ENCODE measurements at places on chromosomes 4 and X.

DNA sequence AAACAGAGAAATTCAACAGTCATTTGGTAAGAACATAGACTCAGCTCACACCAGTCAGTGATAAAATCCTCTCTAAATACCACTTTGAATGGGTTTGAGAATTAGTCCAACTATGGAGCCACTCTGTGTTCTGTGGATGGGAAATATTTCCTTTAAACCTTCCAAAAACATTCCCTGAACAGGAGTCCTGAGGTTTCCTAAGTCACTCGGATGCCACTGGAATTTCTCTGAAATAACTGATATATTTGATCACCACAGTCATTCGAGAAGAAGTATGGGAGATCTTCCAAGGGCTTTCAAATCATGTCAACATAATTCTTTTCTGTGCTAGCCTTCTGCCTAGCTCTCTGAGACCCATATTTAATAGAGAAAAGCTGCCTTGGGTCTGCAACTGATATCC lies 958.6 kb downstream of the STIM2 start:
- DNase-seq = no peak

DNA sequence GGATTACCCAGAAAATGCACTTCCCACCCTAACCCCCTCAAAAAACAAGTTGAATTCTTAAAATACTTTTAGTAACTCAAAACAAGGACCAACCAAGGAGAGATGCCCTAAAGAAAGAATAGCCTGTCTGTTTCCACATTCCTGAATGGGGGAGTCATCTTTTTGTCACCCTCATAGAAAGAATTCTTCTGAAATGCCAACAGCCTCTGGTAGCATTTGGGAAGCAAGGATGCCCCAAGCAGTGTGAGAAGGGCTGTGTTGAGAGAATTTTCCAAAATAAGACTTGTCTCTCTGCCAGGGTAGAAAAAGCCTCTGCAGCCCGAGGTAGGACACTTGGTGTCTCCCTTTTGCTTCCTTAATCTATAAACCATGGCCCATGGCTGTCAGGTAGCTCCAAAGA lies 173.1 kb upstream of the VCX3A start:
- no peak for DNase-seq

GRCh38 chrX:72309297-72310071 lies 3.8 kb upstream of the CITED1 start:
- DNase-seq = no peak

GRCh38 chr4:80424225-80424581 lies 88.7 kb downstream of the CFAP299 start:
- no peak for DNase-seq

- no peak for DNase-seq
Measured at GRCh38 chrX:50815120-50815519, 1.1 kb upstream of the SHROOM4 start.

DNA sequence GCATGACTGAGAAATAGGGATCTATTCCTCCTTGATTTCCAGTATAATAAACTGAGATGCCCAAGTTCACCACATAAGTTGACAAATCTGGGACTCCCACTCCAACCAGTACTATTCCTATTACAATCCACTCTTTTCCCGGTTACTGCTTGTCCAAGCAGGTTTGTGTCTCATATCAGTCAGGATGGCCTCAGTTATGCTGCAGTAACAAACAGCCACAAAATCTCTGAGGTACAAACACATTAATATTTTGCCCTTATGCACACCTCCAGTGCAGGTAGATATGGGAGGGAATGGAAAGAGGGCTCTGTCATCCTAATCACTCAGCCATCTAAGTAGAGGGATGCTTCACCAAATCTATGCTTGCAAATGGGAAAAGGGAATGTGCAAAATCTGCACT lies 207.8 kb downstream of the RAB28 start:
- no peak for DNase-seq

DNA sequence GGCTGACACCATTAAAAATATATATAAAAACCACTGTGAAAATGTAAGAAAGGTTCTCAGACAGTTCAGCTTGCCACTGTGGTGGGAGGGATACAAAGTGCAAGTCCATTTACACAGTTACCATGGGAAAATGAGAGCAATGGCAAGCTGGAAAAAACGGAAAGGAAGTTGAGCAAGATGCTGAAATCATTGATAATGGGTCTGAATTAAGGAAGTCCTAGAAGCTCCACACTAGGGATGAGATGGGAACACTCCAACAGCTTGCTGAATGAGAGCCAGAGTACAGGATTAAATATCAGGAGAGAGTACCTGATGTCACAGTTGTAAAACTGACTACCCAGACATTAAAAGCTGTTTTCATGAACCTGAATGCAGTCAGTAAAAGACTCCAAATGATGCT lies 218.6 kb downstream of the PRDM5 start:
- DNase-seq = no peak

- peak; percentile 86 for DNase-seq
Measured at GRCh38 chr4:1712216-1713002, at the start of gene SLBP. SLBP (minus strand) TSS chr4:1712319; CDS start chr4:1712188, 131 bp downstream.

DNA sequence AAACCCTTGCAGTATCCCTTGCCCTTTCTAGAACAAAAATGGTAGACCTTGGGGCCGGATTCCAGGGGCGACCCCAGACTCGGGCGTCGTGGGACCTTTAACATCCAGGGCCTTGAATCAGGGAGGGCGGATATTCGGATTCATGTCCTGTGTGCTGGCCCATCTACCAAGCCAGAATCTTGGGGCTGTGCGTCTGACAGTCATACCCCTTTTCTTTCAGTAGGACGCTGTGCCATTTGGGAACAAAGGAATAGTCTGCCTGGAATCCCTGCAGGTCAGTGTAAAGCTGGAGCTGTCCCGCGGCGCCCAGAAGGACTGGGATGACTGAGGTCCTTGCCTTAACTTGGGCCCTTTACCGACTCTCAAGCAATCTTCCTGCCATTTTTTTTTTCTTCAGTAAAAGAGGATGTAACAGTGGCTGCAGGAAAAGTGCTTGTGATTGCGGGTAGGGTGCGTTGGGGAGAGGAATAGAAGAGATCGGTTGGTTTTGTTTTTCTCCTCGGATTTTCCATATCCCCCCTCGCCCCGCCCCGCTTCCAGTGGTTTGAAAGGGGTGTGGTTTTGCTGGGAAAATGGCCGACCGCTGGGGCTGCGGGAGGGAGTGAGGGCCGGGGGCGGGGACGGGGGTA lies 518 bp downstream of the ARMCX1 start:
- no peak for DNase-seq
